ENCODE measurements at places on chromosomes 5 and 9.

- no peak for DNase-seq
These were observed 18.3 kb upstream of the FUBP3 start for GRCh38 chr9:130561056-130561455.

GRCh38 chr5:98111686-98112085 lies 661.8 kb upstream of the RGMB start:
- no peak for DNase-seq

- DNase-seq: no peak
These were observed 54.5 kb downstream of the ZNF366 start for GRCh38 chr5:72452515-72453245.

GRCh38 chr5:102834438-102834964 lies 79.4 kb downstream of the PAM start:
- DNase-seq: no peak

- DNase-seq: no peak
These were observed 50.0 kb upstream of the LRRTM2 start for GRCh38 chr5:138925090-138925635.

DNA sequence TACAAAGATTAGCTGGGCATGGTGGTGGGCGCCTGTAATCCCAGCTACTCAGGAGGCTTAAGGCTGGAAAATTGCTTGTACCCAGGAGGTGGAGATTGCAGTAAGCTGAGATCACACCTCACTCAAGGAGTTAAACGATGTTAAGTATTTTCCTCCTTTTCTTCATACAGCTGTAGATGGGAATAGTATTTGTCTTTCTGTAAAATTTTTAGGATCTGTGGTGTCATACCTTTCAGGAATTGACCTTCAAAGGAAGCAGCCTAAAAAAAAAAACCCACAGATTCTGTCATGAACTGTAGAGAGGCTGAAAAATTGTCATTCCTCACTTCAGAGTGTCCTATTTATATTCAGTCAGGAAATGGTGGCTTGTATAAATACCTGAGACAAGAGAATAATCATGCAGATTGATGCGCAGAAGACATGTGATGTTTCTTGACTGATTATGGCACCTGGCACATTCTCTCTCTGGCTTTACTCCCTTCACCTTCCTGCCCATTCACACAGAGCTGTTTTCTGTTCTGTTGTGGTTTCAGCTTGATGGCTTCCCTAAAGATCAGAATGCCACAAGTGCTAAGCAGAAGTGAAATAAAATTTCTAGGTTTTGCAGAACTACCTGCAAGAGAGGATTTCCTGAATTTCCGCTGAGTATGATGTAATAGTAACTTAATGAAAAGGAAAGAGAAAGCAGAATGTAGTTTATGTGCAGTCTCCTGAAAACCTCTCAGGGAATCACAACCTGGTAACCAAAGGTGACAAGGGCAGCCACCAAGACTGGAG lies 3.8 kb downstream of the IFNA1 start:
- no peak for DNase-seq

Measured in mesothelial cell of epicardium (in vitro differentiated cells).